ENCODE measurements at places on chromosomes 12 and 14.

GRCh38 chr14:104351849-104352492 is 213.6 kb downstream of the KIF26A start:
- DNase-seq = no peak

DNA sequence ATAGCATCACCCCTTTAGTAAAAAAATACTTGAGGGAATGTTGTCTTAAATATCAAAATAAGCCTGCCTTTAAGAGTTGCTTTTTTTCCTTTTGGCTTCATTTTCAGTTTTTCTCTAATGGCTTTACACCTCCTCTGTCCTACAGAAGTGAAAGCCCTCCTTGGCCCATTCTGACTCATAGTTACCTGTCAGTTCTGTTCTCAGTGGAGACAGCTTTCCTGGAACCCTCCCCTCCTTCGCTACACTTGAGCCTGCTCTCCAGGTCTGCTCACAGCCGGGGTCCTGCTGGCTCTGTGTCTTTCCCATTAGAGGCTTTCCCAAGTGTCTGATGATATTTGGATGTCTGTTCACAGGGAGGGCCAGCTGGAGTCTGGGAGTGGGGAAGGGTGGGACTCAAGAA is 84.0 kb downstream of the PELI2 start:
- no peak for DNase-seq

- DNase-seq = no peak
Observed at GRCh38 chr14:31961896-31962295, 115.2 kb upstream of the ARHGAP5 start.

GRCh38 chr12:19299765-19300164 is 139.5 kb upstream of the AEBP2 start:
- no peak for DNase-seq

DNA sequence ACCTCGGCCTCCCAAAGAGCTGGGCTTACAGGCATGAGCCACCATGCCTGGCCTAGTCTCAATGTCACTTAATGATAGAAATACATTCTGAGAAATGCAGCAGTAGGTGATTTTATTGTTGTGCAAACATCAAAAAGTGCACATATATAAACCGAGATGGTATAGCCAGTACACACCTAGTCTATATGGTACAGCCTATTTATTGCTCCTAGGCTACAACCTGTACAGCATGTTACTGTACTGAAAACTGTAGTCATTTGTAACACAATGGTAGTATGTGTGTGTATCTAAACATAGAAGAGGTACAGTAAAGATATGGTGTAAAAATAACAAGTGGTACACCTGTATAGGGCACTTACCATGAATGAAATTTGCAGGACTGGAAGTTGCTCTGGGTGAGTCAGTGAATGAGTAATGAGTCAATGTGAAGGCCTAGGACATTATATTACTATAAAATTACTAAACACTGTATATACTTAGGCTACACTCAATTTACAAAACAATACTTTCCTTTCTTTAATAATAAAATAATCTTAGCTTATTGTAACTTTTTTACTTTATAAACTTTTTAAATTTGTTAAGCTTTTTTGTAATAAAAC is 166.7 kb upstream of the SYT1 start:
- DNase-seq = no peak

DNA sequence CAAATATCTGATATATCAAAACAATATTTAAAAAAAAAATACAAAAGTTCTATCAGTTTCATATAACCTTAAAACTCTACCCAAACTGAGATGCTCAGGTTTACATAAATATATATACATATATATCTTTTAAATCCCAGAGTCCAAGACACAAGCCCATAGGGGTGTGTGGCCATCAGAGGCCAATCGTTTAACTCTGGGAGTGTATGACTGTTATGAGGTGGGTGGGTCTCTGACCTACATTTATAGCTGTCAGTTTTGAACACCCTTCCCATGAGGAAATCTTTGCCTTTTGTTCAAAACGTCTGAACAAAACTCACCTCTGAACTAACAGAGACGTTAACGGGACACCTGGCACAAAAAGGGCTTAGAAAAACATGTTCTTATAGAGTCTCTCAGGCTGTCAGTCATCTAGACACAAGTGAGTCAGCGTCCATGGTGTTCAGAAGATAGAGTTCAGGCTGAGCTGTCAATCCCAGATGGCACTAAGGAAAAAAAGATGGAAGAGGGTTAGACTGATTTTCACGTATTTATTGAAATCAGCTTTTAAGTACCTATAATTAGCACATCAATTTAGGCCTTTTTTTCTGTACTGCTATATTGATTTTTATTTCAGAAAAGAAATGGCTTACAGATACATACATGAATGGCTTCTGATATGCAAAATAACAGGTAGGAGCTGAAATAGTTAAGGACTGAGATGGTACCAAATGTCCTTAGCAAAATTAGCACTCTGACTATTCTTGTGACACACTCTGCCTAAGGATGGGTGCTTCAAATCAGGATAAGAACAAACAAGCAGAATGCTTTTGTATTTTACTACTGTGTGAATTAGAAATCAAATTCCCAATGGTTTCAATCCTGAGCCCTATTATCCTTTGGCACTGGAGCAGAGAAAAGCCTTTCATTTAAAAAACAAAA is 29.2 kb downstream of the HIGD1C start:
- DNase-seq = no peak

DNA sequence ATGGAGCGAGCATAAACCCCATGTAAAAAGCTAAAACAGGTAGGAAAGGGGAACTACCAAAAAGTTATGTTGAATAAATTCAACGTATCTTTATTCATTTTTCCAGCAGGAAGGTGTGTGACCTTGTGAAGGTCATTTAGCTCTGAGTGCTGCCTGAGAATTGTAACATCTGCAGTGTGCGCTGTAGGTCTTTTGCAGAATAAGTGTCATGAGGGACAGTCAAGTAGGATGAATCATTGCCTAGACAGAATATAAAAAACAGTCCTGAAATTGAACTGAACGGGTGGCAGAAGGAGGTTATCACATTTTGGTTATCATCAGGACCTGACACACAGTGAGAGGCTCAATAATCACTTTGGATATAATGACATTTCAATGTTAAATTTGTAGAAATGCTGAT is 334.8 kb upstream of the NOVA1 start:
- DNase-seq = no peak

DNA sequence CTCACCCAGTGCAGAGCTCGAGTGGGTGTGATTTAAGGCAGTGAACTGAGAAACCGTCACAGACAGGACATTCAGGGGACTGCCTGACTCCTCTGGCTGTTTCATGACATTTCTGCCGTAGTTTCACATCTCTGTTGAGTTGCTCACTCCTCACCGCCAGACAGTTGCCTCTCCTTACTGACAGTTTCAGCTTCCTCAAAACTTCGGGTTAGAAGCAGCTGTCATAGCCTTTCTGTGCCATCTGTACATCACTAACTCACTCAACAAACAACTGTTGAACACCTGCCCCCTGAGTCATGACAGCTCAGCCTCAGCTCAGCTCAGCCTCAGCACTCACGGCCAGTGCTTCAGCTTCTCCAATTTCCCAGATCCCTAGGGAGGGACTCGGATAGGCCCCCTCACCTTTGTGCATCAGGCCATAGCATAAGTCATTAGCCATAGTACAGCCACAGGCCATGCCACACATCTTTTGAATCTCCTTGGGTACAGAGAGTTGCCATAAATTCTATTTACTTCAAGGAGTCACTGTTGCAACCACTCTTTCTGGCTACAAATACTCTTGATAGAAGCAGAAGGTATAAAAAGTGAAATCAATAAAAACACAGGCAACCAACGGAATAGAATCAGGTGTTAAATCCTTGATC is 6.2 kb upstream of the SLC15A4 start:
- no peak for DNase-seq

- DNase-seq = no peak
Observed at GRCh38 chr14:32707742-32708500, 230.8 kb upstream of the NPAS3 start.

GRCh38 chr12:105547786-105548185 is 217.3 kb downstream of the C12orf75 start:
- DNase-seq = no peak

- no peak for DNase-seq
Observed at GRCh38 chr12:27924350-27925135, 48.0 kb downstream of the PTHLH start.

All from thoracic aorta (tissue), 2 donors.